ENCODE measurements at places on chromosomes 12 and 14.

DNA sequence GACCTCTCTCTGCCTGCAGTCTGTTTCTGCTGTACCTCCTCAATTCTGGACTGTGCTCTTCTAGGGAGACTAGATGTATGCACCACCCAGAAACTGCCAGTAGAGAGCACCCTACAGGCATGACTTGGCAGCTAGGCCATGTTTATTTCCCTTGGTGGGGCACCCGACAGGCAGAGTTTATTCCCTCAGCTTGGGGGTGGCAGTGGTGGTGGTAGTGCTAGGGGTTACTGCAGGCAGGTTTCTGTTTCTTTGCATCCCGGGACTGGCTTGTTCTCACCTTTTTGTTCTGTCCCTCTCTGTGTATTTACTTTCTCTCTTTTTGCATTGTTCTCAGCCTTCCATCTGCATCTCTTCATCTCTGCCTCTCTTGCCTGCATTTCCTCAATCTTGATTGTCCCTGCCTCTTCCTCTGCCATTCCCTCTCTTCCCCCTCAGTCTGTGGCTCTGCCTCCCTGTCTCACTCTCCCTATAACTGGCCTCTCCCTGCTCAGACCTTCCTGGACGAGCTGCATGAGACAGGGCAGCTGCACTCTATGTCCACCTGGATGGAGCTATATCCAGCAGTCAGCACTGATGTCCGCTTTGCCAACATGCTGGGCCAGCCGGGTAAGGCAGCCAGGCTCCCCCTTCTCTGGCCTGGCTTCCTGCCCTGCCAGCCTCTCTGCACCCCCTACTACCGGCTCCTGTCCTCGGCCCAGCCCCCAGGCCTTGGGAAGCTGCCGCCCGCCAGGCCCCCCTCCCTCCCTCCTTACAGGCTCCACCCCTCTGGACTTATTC is 13.8 kb downstream of the PRPF40B start:
- peaks cover 37% of the 10 kb centered on the region for H3K4me1 ChIP-seq
- no peaks in the 10 kb centered on the region for H3K27me3 ChIP-seq
- no peaks in the 10 kb centered on the region for H3K36me3 ChIP-seq

DNA sequence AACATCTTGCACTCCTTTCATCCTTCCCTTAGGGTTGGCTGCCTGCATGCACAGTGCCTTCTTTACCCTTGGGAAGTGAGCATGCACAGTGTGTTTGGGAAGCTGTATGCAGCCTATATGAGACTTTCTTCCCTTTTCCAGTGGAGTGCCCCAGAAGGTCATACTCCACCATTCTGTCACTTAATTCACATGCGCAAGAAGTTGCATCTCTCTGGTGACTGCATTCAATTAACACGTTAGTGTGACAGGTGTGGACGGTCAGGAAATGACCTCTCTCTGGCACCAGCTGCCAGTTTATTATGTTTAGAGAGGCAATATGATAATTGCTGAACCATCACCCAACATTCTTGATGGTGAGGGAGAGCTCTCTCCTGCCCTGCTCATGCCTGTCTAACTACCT is 770.0 kb downstream of the FLRT2 start:
- peaks cover 2% of the 10 kb centered on the region for H3K36me3 ChIP-seq
- no peaks in the 10 kb centered on the region for H3K27me3 ChIP-seq
- H3K4me3 ChIP-seq: no peak overlapping the region
- peaks cover 14% of the 10 kb centered on the region for H3K4me1 ChIP-seq
- no peak overlapping the region for H3K27ac ChIP-seq

- H3K4me1 ChIP-seq: peaks cover 43% of the 10 kb centered on the region
- peaks cover 2% of the 10 kb centered on the region for H3K36me3 ChIP-seq
- H3K4me3 ChIP-seq: no peak overlapping the region
- peak overlapping the region; percentile 2 for H3K27ac ChIP-seq
- DNase-seq: no peak
- H3K27me3 ChIP-seq: no peaks in the 10 kb centered on the region
These were observed 68.5 kb downstream of the SPPL3 start for GRCh38 chr12:120835657-120836056.

DNA sequence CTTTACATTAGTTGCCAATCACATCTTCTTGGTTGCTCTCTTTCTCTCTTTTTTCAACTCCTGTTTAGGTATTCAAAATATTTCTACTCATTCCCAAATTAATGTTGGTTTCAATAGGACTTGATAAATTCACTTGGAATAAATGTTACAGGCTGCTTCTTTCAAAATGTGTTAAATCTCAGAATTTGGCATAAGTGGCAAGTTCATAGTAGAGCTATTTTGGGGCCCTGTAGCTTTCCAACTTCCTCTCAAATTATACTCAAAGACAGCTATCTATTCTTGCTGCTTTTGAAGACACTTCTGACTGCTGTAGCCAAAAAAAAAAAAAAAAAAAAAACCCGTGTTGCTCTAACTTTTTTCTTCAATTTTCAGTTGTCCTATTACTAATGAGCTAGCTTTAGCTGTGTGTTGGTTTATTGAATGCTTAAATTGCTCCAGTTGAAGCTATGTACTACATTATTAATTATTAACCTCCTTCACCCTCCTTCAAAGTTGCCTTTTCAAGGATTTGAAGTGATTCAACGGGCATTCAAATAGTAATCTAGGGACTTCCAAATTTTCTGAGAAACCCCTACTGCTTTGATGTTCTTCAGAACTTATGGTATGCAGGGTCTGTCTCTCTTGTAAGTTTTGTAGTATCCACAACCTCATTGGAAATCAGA is 554.6 kb upstream of the FLRT2 start:
- H3K4me3 ChIP-seq: no peak overlapping the region
- DNase-seq: no peak
- H3K27me3 ChIP-seq: no peaks in the 10 kb centered on the region

DNA sequence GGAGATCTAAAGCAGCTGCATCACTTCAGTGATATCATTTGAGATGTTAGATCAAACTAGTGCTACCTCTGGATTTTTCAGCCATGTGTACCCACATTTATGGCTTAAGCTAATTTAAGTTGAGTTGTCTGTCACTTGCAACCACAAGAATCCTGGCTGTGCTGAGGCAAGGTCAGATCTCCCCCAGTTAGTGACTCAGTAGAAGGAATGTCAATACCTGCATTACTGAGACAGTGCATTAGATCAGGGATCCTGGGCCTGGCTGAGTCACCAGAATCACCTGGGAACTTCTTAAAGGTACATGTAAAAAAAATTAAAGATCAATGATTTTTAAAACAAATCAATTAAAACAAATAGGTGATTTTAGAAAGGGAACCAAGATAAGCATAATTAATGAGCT is 84.6 kb upstream of the GRIN2B start:
- no peaks in the 10 kb centered on the region for H3K27me3 ChIP-seq
- H3K36me3 ChIP-seq: no peaks in the 10 kb centered on the region
- no peak overlapping the region for H3K4me3 ChIP-seq
- no peak overlapping the region for H3K27ac ChIP-seq
- DNase-seq: no peak

DNA sequence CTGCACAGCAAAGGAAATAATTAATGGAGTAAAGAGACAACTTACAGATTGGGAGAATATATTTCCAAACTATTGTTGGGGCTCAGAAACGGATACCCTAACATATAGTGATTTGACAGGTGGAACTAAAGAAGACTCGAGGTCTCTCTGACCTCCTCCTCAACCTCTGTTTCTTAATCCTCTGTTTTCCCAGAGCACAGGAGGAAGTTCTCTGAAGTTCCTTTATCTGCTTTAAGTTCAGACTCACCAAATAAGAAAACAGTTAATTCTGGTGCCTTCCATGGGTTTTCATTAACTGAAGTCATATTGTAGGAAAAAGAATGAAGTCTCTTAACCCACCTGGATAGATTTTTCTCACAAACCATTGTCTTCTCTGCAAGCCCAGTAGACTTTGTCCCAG is 29.2 kb downstream of the CLEC2D start:
- no peak overlapping the region for H3K4me3 ChIP-seq
- DNase-seq: no peak
- H3K27me3 ChIP-seq: peaks cover 2% of the 10 kb centered on the region
- peaks cover 31% of the 10 kb centered on the region for H3K36me3 ChIP-seq
- no peaks in the 10 kb centered on the region for H3K4me1 ChIP-seq
- H3K27ac ChIP-seq: no peak overlapping the region

GRCh38 chr12:12918781-12919389 is 27.5 kb downstream of the GPRC5A start:
- DNase-seq: no peak
- H3K36me3 ChIP-seq: no peaks in the 10 kb centered on the region
- H3K27ac ChIP-seq: no peak overlapping the region
- H3K27me3 ChIP-seq: peaks cover 12% of the 10 kb centered on the region

- H3K4me3 ChIP-seq: no peak overlapping the region
- H3K36me3 ChIP-seq: no peaks in the 10 kb centered on the region
- no peaks in the 10 kb centered on the region for H3K27me3 ChIP-seq
- no peak overlapping the region for H3K27ac ChIP-seq
- no peaks in the 10 kb centered on the region for H3K4me1 ChIP-seq
- no peak for DNase-seq
These were observed 202.7 kb upstream of the GARIN6 start for GRCh38 chr12:99444859-99445316.

- H3K27ac ChIP-seq: no peak overlapping the region
- peaks cover 9% of the 10 kb centered on the region for H3K4me1 ChIP-seq
- H3K36me3 ChIP-seq: no peaks in the 10 kb centered on the region
- no peak overlapping the region for H3K4me3 ChIP-seq
- DNase-seq: no peak
These were observed 55.6 kb upstream of the PTPRB start for GRCh38 chr12:70692681-70693288.

Measured in neural crest cell (in vitro differentiated cells).